CD4-positive, alpha-beta T cell treated with Interleukin-10 for 1 hour (primary cell): ENCODE measurements at places on chromosomes 7 and 10.

GRCh38 chr10:75969031-75969430 is 537.6 kb downstream of the LRMDA start:
- DNase-seq = no peak

DNA sequence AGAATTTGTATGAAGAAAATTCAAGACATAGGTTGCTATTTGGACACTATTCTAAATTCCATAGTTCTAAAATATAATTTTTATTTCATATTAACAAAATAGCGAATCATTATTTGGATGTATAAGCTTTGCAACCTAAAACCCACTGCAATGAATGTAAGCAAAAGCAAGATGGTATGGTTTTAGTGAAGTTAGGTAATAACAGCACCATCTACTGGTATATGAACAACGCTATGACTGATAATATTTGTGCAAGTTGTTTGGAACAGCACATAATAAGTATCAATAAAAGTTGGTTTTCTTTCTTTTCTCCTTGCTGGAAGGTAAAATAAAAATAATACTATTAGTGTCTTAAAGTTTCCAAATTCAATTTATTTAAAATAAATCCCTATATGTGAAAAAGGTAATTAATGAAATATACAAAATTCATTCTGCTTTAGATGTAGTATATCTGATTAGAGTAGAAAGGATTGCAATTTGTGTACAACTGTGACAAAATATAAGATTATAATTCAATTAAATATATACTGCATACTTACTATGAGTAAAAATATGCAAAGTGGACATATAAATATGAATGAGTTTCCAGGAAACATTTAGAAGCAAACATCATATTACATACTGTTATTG is 79.0 kb upstream of the LSM8 start:
- no peak for DNase-seq

GRCh38 chr7:27178366-27178765 is 4.2 kb upstream of the HOXA10 start:
- no peak for DNase-seq

DNA sequence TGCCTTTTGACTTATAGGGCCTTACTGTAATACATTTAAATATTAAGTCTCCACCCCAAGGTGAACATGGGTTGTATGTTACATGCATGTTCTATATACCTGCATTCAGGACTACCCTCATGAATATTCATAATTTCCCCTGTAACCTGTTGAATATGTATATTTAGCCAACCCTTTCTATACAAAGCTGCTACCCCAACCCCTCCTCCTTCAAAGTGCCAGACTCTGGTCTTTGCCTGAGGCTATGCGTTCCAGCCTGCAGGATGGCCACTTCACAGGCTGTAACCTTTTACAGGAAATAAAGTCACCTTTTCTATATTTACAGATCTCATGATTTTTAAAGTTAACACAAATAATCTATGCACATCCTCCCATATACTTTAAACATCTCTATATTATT is 10.1 kb upstream of the UNC5B start:
- DNase-seq = no peak

- no peak for DNase-seq
Observed at GRCh38 chr10:30840395-30841050, 191.1 kb downstream of the ZNF438 start.

- DNase-seq = no peak
Observed at GRCh38 chr7:155483245-155483644, 25.3 kb downstream of the EN2 start.

GRCh38 chr7:77288676-77289320 is 89.2 kb upstream of the FGL2 start:
- no peak for DNase-seq

DNA sequence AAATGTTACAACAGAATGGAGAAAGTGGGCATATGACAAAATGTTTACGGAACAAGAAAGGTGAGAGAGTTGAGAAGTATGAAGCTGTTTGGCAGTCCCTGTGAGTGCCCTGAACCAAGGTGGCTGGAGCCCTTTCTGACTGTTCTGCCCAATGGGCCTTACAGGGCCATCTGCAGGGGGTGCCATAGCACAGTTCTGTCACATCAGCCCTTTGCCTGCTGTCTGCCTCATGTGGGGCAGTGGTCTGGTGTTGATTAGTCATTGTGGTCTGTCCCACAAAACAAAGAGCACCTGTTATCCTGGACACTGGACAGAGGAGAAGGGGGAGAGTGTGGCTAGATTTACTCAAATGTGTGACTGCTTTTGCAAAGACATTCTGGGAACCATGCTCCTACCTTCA is 51.5 kb upstream of the OSBPL3 start:
- DNase-seq = no peak

DNA sequence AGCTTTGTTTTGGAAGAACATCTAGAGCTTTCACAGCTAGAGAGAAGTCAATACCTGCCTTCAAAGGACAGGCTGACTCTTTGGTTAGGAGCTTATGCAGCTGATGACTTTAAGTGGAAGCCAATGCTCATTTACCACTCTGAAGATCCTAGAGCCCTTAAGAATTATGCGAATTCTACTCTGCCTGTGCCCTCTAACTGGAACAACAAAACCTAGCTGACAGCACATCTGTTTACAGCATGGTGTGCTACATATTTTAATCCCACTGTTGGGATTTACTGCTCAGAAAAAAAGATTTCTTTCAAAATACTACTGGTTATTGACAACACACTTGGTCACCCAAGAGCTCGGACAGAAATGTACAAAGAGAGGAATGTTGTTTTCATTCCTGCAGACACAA is 57.3 kb downstream of the PALS2 start:
- DNase-seq = no peak

DNA sequence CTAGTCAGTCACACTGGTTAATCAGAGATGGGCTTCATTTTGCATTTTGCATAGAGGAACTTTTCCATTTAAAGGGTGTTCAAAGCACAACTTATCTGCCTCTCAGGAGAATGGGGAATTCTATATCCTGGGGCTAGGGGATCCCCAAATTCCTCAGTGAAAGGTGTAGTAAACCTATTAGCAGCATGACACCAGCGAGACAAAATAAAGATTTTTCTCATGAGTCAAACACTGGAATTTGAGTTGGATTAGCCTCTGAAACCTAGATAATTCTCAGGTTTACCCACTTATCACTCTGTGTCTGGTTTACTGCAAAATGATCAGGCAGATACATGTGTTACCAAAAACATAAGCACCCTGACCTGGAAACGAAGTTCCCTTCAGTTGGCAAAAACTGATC is 2.1 kb downstream of the AFAP1L2 start:
- DNase-seq = no peak

DNA sequence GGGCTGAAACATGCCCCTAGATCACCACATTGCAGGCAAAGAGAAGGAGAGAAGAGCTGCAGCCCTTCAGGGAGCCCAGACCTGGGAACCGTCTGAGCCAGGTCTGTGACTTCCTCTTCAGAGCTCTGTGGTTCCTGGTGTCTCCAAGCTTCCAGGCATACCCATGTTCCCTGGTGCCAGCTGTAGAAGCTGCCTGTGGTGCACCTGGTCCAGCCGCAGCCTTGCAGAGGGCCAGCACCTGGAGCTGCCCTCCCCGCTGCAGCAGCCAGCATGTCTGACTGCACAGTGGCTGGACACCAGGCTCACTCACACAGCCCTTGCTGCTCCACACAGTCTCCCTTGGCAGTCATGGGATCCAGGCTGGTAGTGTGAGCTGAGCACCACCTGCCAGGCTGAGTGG is 33.6 kb downstream of the C7orf25 start:
- DNase-seq = no peak
